Stimulated activated CD8-positive, alpha-beta memory T cell treated with anti-CD3 and anti-CD28 coated beads, Interleukin-12 subunit alpha, Interleukin-12 subunit beta, amount 100 ng/mL, for 4 hours (primary cell): ENCODE measurements at places on chromosomes 12 and 14.

DNA sequence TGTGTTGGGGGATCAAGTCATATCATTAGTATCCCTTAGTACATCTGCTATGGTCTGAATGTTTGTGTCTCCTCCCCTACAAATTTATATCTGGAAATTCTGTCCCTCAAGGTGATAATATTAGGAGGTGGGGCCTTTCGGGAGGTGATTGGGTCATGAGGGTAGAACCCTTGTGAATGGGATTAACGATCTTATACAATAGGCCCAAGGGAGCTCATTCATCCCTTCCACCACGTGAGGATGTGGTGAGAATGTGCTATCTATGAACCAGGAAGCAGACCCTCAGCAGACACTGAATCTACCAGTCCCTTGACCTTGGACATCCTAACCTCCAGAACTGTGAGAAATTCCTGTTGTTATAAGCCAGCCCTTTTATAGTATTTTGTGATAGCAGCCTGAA, 110.7 kb downstream of the PTCSC3 start:
- no peak for DNase-seq

GRCh38 chr14:54512393-54512792, 2.7 kb downstream of the CGRRF1 start:
- no peak for DNase-seq

DNA sequence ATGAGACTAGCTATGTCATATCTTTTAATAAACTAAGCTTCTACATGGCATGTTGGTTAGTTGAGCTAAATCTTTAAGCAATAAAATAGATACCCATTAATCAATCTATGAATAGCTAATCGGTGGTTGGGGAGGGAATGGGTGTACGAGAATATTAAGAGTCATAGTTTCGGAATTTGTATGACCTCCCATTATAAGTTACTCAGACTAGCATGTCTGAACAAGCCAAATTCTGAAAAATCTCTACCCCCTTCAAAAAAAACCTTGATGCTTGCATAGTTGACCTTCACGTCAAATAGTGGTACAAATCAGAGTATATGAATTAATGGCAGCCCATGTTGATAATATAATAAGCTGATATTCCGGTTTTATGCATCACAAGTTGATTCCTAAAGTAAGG, 60.0 kb downstream of the PLEKHG7 start:
- no peak for DNase-seq

DNA sequence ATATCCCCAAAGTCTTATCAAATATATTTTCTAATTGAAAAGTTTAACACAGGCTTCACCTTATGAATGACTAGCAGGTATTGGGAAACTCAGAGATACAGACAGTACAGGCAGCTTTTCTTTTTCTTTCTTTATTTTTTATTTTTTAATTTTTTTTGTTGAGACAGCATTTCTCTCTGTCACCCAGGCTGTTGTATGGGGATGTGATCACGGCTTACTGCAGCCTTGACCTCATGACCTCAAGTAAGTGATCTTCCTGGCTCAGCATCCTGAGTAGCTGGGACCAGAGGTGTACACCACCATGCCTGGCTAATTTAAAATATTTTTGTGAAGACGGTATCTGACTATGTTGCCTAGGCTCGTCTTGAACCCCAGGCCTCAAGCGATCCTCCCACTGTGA, 85.0 kb downstream of the BRMS1L start:
- no peak for DNase-seq

GRCh38 chr12:27940756-27941402, 31.7 kb downstream of the PTHLH start:
- DNase-seq = peak; percentile 35

DNA sequence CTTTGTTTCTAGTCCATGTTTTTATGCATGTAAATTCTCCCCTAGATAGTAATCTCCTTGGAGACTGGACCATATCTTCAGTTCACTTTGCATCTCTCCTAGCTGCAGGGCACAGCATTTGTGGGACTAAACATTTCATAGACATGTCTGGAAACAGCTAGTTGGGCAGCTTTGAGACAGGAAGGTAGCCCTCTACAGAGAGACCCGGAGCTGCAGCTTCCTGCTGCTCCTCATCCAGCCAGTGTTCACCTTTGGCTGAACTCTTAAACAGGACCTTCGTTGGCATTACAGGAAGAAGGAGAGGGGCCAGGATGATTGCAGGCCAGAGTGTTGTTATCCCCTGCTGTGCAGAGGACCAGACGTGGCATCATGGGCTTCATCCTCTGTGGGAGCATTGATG, 52.9 kb downstream of the GNS start:
- DNase-seq = no peak

DNA sequence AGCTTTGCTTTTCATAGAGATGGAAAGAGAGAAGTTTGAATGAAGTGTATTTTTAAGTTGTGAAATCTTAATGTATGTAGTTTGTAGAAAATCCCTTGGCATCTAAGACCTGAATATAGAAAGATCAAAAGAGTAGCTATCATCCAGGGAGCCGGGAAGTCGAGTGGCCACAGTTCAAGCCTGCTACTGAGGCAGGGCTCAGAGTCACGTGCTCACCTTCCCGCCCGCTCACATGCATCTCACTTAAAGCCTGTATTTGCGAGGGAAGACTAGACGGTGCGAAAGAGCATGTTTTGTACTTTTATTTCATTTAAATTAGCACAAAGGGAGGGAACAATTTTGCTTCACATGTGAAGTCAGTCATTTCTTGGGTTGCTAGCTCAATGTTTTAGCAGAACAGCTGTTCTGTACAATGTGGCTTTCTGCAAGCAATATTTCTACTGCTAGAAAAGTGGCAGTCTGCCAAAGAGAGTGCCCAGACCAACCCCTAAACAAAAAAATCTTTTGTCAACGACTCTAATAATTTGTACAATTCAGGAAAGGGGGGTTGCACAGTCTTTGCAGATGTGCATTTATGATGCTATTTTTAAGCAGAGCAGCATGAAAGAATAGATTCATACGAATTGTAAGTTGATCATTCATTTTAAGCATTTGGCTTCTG, 290.7 kb downstream of the NPAS3 start:
- no peak for DNase-seq

- DNase-seq = no peak
Observed at GRCh38 chr12:116958402-116959197, 47.9 kb downstream of the FBXW8 start.

GRCh38 chr14:55103005-55103640, 25.9 kb upstream of the LGALS3 start:
- DNase-seq = peak; percentile 19

- no peak for DNase-seq
Observed at GRCh38 chr12:130932061-130932930, 21.4 kb upstream of the ADGRD1 start.

DNA sequence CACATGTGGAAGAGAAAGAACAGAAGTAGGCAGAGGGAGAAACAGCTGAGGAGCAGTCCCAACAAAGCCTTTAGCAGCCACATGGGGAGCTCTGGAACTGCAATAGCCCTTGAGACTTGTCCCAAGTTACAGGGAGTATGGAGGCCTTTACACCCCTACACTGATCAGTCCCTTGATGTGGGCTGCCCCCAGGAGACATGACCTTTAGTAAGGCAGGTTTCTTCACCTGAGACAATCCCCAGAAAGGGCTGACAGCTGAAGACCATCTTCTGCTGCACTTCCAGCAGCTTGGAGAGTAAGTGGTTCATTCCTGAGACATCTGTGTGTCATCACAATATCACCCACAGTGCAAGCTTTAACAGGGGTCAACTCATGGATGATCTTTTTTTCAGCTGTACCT, 8.6 kb upstream of the SNAPC1 start:
- DNase-seq = no peak

GRCh38 chr12:11929714-11930113, 141.0 kb upstream of the BCL2L14 start:
- DNase-seq = no peak

- DNase-seq = no peak
Observed at GRCh38 chr12:47739979-47740378, 14.7 kb upstream of the ENDOU start.
